Esophagus muscularis mucosa (tissue), 4 donors: ENCODE measurements at places on chromosomes 12 and 14. TPM values are rescaled to one million over a fixed set of nuclear protein-coding genes. Genes with fewer than 3 reads are reported as not detected.

- DNase-seq, result no peak
Observed at GRCh38 chr14:64095620-64096019, 198.6 kb downstream of the ESR2 start.

GRCh38 chr12:57622293-57623245 lies 10.4 kb downstream of the B4GALNT1 start:
- no peak for DNase-seq

DNA sequence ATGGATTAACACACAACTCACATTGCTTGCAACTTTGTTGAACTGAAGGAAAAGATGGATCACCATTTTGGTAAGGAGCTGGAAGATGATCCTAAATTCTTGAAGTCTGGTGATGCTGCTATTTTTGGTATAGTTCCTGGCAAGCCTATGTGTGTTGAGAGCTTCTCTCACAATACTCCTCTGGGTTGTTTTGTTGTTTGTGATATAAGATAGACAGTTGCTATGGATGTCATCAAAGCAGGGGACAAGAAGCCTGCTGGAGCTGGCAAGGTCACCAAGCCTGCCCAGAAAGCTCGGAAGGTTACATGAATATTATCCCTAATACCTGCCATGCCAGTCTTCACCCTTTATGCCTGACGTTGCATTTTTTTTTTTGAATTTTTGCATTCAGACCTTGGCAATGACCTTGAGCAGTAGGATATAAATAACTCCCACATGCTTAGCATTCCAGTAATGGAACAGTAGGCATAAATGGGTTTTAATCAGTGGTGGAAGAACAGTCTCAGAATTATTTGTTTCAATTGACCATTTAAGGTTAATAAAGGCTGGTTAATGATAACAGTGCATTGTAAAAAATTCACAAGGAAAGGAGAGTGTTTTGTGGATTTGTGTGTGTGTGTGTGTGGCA lies 129.0 kb upstream of the SEL1L start:
- no peak for DNase-seq

DNA sequence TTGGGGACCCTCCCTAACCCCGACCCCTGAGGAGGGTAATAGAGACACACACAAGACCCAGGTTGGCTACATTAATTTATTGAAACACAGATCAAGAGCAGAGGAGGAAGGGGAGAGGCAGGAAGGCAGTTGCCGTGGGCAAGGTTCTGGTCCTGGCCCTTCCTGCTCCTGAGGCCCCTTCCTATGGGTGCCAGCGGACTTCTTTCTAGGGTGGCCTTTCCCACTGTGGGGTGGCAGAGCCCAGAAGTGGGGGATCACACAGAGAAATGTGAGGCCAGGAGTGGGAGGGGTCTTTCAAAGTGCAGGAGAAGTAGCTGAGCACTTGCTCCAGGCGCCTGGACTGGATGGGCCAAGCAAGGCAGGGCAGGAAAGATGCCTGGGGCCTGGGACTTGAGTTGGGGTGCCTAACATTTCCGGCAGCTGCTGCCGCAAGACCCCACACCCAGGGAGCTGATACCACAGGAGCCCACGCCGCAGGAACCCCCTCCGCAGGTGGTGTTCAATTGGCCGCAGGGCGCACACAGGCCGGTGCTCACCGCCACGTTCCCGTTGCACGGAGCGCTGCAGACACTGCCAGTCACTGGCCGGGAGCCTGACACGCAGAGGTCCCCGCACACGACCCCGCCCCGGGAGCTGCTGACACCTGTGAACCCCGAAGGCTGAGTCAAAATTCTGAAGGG lies 5.3 kb downstream of the KRT81 start:
- DNase-seq, result no peak

DNA sequence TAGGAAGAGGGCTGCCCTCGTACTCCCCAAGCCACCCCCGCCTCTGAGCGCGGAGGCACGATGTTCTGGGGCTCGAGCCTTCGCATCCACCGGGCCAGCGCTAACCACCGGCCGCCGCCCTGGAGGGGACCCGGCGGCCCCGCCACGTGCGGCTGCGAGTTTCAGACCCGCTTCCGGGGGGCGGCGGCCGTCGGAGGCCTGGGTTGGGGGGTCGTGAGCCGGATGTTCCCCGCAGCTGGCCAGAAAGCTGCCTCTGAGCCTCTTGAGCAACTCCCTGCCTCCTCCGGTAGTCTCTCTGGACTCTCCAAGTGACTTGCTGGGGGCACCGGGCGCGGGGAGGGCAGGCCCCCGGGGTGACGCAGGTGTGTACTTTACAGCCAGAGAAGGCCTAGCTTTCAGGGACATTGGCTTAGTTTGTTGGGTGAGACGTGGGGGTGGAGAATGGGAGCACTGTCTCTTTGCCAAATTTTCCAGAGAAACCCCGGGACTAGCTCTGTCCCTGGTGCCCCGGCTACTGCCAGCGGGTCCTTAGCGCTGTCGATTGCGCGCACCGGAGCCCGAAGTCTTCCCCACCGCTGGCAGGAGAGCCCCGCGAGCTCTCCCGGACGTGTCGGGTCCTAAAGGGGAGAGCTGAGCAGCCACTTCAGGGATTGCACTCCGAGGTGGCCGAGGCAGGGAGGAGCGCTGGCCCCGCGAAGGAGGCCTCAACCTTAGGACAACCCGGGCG lies 15.6 kb downstream of the OTX2 start:
- peak; percentile 75 for DNase-seq

DNA sequence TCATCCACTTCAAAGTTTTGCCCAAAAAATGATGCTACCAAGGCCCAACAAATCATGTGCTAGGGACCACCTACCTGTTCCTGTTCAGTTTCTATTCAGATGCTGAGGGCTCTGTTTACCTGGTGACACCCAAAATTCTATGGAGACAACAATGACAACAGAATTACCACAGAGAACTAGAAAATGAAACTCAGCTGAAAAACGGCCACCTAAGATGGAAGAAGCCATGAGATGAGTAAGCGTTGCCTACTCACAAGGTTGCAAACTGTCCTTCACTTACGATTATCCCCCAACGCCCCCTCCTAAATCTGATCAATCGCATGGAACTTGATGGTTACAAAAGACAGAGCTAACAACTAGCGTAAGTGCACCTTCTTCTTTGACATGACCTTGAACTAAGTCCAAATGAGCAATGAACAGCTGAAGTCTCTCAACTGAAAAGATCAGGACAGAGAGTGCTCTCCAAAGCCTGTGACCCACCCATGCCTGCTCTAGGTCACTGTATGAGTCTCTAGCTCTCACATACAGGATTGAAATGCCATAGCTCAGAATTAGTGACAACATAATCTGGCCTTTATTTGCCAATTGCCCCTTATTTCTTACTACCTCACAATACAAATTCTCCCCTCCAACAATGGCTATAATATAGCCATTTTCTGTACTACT lies at the start of gene RNASE11:
TSS of gene RNASE11 (minus strand) at position 513 of the 666 bp plus-strand sequence.
- DNase-seq, result no peak

Gene ARHGAP9
- total RNA-seq, result 12.9 TPM

Gene EEA1
- 31.1 TPM for total RNA-seq
